ENCODE measurements at places on chromosomes 3 and 15.

DNA sequence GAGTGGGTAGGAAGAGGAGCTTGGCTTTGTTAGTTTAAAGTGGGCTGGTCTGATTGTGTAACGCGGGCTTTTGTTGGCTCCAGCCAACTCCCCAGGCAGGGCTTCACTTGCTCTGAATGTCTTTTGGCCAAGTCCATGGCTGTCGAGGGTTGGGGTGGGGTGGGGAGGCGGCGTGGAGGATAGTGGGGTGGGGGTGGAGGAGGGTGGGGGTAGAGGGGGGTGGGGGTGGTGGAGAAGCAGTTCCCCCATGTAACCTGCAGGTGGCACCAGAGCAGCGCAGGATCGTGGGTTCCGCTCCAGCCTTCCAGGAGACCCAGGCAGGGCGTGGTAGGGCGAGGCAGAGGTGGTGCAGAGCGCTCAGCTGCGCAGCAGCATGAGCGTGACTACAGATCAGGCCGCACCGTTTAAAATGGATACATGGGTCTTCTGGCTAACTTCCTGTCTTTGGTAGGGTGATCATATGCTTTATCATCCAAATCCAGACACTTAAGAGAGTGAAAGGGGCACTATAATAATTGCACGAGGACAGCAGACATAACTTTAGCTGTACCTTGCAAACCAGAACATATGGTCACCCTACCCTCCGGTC lies 28.3 kb downstream of the GOLGA6A start:
- DNase-seq = peak; percentile 25

GRCh38 chr3:126036056-126036549 lies 47.8 kb downstream of the SLC41A3 start:
- DNase-seq = no peak

- DNase-seq = no peak
Measured at GRCh38 chr3:4859788-4860187, 119.4 kb upstream of the BHLHE40 start.

DNA sequence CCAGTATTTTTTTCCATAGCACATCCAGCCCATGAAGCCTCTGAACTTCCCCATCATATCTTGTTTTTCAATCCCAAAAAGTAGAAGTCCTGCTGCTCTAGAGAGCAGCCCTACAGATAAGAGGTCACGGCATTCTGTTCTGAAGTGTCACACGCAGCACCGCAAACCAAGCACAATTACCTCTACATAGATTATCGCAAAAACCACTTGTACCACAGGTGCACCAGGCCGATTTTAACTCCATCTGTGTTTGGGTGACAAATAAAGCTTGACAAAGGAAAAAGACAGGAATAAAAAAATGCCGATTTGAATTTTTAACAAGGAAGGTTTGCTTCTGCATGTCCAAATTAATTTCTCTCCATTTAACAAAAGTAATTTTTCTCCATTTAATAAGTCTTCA lies 113.7 kb downstream of the MYO5A start:
- DNase-seq = no peak

DNA sequence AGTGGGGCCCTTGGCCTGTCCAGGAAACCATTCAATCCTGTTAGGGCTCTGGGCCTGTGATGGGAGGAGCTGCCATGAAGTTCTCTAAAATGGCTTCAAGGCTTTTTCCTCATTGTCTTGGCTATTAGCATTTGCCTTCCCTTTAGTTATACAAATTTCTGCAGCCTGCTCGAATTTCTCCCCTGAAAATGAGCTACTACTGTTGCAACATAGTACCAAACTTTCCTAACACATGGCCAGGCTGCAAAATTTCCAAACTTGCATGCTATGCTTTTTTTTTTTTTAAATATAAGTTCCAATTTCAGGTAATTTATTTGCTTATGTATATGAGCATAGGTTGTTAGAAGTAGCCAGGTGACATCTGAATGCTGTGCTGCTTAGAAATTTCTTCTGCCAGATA lies 560.8 kb upstream of the TBL1XR1 start:
- DNase-seq = no peak

DNA sequence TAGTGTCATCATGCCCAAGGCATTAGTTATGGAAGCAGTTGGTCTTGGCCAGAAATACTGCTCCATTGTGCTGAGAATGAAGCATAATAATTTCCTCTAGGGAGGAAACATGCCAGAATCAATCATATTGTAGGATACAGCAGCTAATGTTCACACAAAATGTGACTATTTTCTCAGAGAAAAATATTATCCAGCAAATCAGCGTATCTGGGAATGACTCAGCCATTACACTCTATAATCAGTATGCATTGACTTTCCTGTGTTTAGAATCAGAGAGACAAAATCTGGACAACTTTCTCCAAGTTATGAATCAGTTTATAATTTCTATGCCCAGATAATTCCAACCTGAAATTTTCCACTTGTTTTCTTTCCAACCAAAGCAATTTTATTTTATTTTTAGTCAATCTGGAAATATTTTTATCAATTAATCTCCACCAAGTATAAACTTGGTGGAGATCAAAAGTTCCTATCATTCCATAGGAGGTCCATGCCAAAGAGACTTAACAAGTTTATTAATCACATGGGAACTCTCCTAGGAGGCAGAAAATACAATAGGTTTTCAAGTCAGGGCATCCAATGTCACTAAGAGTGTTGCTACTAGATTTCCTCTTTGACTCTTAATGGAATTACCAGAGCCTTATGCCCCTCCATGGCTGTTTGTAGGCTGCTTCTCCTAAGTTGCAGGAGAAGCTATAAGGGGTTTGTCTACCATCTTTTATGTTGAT lies 36.4 kb downstream of the SUCNR1 start:
- no peak for DNase-seq

DNA sequence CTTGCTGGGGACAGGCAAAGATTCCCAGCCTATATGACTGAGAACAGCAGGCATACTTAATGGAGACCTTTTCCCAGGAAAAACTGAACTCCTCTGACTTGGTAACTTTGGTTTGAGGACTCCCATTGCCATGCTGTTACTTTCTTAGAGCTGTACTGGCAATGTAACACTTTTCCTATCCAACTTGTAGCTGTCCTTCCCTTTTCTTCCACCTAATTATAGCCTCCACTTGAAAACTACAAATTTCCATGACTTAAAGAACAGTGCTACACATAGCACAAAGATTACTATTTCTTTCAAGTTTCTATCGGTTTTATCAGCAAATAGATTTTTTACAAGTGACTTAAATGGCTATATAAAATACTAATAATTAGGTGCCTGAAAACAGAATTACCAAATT lies 116.9 kb downstream of the GSK3B start:
- DNase-seq = no peak

- DNase-seq = no peak
Measured at GRCh38 chr3:23928524-23928923, 11.6 kb downstream of the RPL15 start.

DNA sequence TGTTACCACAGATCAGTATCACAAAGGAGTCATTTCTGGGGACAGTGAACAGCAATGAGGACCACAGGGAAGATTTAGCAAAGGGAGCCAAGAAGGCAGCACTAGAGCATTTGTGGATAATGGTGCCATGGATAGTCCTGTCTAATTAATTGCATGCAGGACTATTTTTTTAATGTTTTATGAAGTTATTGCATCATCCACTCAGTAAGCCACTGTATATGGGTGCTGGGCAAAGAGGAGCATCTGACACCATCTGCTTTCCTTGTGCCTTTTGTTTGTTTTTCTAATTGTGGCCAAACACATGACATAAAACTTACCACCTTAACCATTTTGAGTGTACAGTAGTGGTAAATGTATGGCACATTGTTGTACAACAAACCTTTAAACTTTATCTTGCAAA lies 301.1 kb upstream of the LRRFIP2 start:
- DNase-seq = no peak

DNA sequence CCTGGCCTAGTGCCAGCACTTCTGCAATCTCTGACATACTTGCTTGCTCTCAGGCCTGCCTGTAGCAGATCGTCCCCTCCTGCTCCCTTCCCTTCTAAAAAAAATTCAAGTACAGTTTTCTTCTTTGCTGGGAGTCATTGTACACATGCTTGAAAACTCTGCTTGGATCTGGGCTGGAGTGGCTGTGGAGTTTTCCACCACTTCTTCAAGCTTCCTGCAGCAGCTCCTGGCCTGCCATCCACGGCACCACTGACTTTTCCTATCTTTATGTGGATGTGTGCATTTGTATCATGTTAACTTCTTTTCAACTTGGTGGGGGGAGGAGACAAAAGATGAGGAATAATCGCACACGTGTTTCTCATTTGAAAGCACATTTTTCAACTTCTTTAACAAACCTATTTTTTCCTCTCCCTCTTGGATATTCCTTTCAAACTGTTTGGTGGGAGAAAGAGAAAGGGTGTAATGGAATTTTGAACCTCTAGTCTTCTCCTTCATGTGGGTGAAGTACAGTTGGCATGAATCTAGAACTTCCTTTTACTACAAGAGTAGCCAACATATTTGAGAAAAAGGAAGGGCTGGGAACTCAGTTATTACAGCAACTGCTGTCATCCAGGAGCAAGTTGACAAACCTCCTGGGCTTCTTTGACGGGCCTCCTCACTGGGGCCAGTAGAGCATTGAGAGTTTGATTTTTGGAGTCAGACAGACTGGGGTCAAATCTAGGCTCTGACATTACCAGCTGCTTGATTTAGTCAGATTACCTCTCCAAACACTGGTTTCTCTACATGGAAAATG lies 61.2 kb upstream of the LRTM1 start:
- no peak for DNase-seq

DNA sequence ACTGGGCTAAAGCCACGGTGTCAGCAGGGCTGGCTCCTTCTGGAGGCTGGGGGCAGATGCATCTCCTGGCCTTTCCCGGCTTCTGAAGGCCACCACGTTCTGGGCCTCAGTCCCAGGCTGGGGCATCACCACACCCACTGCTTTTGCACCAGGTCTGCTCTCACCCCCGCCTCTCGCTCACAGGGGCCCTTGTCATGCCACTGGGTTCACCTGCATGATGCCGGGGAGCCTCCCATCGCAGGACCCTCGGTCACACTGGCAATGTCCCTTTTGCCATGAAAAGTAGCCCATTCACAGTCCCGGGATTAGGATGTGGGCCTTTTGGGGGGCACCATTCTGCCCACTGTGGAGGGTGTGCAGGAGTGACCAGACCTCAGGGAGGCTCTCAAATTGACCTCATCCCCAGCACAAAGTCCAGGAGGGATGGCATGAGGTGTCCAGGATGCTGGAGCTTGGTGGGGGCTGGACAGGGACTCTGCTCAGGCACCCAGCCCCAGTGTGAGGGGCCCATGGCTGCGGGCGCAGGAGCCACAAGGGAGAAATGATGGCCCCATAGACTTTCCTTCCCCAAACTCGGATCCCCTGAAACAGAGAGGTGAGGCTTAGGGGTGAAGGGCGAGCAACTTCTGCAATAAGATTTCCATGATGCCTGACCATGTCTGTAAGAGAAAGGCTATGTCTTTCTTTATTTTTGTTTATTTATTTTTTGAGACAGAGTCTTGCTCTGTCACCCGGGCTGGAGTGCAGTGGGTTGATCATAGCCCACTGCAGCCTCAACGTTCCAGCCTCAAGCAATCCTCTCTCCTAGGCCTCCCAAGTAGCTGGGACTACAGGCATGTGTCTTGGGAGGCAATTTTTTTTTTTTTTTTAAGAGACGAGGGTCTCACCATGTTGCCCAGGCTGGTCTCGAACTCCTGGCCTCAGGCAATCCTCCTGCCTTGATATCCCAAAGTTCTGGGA lies 189.1 kb downstream of the GOLGA6L6 start:
- DNase-seq = no peak

GRCh38 chr3:141275973-141276372 lies 44.3 kb downstream of the PXYLP1 start:
- no peak for DNase-seq

GRCh38 chr3:49466085-49466484 lies 4.0 kb upstream of the DAG1 start:
- DNase-seq = no peak

GRCh38 chr15:35834216-35834830 lies 288.4 kb upstream of the DPH6 start:
- DNase-seq = no peak

DNA sequence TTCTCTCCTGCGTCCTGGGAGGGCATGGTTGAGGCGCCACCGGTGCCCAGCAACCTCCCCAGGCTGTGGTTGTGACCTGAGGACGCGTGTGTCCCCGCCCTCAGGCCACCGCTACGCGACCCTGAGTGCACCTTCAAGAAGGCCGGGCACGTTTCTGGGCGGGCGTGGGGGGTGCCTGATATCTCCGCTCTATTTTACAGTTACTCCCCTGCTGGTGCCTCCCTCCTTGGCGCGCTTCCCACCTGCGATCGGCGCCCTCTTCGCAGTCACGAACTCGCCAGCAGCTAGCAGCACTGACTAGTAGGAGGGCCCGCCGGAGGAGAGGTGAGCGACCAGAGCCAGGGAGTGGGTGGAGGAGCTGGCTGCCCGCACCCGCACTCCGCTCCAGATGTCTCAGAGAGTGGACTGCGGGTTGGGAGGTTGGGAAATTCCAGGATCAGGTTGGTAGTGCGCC lies 43.2 kb upstream of the POLG start:
- DNase-seq = no peak

- no peak for DNase-seq
Measured at GRCh38 chr15:89360294-89360971, 25.8 kb upstream of the POLG start.

GRCh38 chr3:53234130-53234840 lies 21.5 kb downstream of the TKT start:
- no peak for DNase-seq

DNA sequence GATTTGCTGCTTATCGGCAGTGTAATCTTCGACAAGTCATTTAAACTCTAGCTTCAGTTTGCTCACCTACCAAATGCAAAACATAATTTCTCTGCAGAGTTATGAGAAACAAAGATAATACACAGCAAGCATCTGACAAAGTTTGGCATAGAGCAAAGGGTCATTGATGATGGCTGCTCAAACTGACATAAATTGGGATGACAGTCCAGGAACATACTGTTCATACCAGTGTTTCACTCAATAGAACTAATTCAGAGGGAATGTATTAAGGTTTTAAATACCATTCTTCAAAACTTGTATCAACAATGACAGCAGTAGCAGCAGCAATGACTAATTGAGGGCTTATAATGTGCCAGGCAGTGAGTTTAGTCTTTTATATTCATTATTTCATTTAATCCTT lies 137.6 kb downstream of the SPATA16 start:
- DNase-seq = no peak

DNA sequence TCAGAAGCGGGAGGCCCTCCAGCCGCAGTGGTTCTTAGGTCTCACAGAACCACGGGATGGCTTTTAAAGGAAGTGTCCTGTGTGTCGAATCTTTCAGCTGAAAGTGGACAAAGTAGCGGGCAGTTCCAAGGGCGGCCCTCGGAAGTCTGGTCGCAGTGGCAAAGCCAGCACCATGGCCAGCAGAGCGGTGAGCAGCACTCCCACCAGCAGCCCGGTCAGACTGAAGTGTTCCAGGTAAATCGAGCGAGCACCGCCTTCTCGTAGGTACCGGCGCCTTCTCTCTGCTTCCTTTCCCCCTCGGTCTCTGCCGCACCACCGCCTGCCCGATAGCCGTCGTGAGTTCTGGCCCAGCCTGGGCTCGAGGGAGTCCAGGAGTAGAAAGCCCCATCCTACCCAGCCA lies 103.6 kb upstream of the ABHD17C start:
- no peak for DNase-seq

DNA sequence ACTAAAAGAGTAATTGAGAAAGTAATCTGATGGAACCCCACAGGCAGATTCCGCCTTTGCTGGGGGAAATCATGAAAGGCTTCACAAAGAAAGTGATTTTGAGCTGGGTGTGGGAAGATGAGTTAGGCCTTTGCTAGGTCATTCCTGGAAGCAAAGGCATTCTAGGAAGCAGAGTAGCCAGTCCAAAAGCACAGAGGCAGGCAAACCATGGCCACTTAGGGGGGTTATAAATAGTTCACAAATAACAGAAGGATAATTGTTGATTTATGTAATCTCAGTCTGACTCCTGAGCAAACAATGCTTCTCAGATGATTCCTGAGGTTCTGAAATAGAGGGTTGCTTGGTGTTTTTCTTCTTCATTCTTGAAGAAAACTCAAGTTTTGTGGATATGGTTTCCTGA lies 576.3 kb downstream of the NTRK3 start:
- DNase-seq = no peak
